ENCODE measurements at places on chromosomes 1 and 21. TPM values are rescaled to one million over a fixed set of nuclear protein-coding genes. Genes with fewer than 3 reads are reported as not detected.

Gene CRABP2
- total RNA-seq: 1.2 TPM

Gene TMOD4
- total RNA-seq: 2.3 TPM

Gene NKAIN1
- not detected for total RNA-seq

Gene FMO2
- not detected for total RNA-seq

Gene MIB2
- total RNA-seq: 33.1 TPM

Gene PTGS2
- 0.21 TPM for total RNA-seq

Gene WNT2B
- total RNA-seq: not detected

Gene ATP1A4
- total RNA-seq: not detected

Gene GUCA2B
- not detected for total RNA-seq

Gene OR2L13
- total RNA-seq: not detected

Gene NUAK2
- total RNA-seq: 1.7 TPM

Gene SLC37A1
- total RNA-seq: 17.5 TPM

Gene MTARC1
- not detected for total RNA-seq

Gene GNPAT
- 55.9 TPM for total RNA-seq

Gene MFAP2
- total RNA-seq: not detected

Gene RYR2
- not detected for total RNA-seq

Gene RGS13
- not detected for total RNA-seq

Gene S100A2
- total RNA-seq: not detected

Gene RPS27
- 1,924 TPM for total RNA-seq

Gene OR2W3
- total RNA-seq: not detected
